EL (cell line): ENCODE measurements at places on chromosomes 12 and 14.

- DNase-seq: peak; percentile 31
Measured at GRCh38 chr12:117587631-117588287, 226.3 kb upstream of the NOS1 start.

- DNase-seq: no peak
Measured at GRCh38 chr12:44294649-44295048, 458.8 kb downstream of the TMEM117 start.

GRCh38 chr12:89382328-89382727 is 30.0 kb upstream of the DUSP6 start:
- DNase-seq: no peak

- no peak for DNase-seq
Measured at GRCh38 chr14:54698501-54698900, 131.6 kb downstream of the SAMD4A start.

GRCh38 chr12:14167005-14167628 is 185.7 kb upstream of the GRIN2B start:
- DNase-seq: peak; percentile 44

DNA sequence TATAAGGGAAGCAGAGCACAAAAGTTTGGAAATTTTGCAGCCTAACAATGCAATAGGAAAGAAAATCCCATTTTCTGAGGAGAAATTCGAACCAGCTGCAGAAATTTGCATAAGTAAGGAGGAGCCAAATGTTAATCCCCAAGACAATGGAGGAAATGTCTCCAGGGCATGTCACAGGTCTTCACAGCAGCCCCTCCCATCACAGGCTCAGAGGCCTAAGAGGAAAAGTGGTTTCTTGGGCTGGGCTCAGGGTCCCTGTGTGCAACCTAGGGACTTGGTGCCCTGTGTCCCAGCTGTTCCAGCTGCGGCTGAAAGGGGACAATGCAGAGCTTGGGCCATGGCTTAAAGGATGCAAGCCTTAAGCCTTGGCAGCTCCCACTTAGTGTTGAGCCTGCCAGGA is 190.0 kb downstream of the MDGA2 start:
- DNase-seq: no peak

- peak; percentile 18 for DNase-seq
Measured at GRCh38 chr12:45377815-45378214, 161.9 kb downstream of the ANO6 start.

- no peak for DNase-seq
Measured at GRCh38 chr12:50620978-50621360, 116.2 kb downstream of the DIP2B start.

DNA sequence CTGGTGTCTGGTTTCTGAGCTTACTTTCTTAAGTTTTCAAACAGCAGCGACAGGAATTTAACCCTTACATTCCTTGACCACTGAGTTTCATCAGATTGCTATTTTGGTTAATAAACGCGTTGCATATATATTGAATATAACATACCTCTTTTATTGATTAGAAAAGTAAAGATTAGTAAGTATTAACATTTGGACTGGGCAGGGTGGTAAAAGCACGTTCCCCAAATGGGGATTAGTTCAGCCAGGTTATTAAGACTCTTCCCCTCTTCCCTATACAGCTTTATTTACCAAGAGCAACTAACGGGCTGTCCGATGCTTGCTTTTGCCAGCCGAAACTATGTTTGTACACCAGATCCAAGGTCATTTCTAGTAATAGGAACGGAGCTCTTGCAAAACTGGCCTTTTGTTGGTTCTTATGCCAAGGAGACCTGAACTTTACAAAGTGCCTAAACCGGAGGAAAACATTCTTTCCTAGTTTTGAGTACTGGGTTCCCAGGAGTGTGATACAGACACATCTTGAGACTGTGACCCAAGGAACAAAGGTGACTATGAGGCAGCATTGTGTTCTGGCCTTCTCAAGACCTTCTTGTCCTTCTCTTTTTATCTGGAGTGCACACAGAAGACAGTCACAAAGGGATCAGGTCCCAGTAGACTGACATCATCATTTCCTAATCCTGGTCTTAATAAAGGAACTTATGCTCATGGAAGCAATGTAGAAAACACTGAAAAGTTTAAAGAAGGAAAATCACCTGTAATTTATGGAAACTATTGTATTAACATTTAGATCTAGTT is 2.6 kb downstream of the GLRX5 start:
- no peak for DNase-seq

DNA sequence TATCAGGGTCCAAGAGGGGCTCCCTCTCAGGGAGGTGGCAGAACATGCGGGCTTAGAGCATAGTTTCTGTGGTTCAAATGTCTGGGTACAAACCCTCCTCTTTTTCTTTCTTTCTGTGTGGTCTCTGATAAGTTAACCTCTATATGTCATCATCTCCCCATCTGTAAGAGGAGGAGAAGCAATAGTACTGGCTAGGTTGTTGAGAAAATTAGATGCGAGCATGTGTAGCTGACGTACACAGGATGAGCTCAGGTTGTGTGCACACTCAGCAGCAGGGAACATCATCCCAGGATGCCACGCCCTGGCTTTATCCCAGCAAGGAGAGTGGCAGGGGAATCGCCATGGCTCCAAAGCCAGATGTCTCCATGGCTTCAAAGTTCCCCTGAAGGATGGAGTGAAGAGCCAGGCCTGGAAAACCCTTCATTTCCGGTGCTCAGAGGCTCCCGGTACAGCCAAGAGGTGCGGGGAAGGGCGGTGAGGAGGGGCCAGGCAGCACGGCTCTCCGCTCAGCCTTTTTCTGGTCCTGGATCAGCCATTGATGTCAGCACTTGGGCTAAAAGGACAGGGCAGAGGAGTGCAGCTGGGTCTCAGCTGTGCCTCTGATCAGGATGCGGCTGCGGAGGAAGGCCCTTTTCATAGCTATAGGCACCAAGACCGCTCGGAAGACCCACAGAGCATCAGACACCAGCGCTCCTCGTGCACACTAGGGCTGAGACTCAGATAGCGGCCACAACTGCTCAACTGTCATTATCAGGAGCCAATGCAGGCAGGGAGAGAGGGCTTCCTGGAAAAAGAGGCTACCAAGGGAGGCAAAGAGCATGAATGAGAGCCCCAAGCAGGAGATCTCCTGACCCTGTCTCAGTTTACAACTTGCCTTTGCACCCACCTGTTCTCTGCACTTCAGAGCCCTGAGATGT is 41.5 kb downstream of the ARL6IP4 start:
- no peak for DNase-seq

- no peak for DNase-seq
Measured at GRCh38 chr14:29446971-29447370, 480.7 kb downstream of the PRKD1 start.

- DNase-seq: peak; percentile 47
Measured at GRCh38 chr12:108371801-108372344, 32.8 kb upstream of the CMKLR1 start.

DNA sequence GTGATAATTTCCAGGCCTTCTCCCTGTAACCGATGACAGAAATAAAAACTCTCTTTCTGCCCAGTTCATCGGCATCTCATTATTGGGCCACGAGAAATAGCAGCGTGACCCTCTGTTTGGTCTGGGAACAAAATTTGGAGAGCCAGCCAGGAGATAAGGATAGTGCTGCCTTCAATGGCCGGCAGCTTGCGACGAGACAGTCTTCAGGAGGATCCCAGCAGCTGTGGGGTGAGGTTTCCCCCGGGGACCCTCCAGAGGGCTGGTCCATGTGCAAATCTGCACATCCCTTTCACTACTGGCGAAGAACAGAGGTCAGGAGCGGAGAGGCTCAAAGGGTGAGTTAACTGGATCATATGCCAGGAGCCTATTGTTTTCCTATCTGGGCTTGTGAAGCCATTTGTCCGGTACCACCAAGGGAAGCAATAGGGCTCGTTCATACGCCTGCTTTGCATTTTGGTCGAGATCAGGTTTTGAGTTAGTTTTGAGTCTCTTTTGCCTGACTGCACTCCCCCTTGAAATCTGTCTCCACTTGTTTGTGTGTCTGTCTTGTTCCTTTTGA is 4.8 kb downstream of the SLC39A2 start:
- DNase-seq: no peak

- DNase-seq: no peak
Measured at GRCh38 chr14:97021571-97022168, 224.5 kb downstream of the VRK1 start.

GRCh38 chr14:76904740-76905569 is 78.7 kb downstream of the LRRC74A start:
- DNase-seq: peak; percentile 100

DNA sequence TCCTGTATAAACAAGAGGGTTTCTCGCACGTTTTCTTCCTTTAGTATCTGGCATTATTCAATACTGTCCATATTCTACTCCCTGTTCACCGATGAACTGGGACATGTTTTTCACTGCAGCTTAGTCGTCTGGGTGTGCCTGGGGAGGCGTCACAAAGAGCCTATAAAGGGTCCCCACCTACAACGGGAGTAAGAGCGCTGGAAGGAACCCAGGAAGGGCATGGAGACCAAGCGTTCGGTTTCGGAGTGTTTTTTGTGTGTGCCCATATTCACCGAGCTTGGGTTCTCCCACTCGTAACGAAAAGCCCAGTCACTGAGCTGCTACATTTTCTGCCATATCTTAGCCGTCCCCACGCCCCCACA is 592 bp upstream of the USP15 start:
- no peak for DNase-seq

DNA sequence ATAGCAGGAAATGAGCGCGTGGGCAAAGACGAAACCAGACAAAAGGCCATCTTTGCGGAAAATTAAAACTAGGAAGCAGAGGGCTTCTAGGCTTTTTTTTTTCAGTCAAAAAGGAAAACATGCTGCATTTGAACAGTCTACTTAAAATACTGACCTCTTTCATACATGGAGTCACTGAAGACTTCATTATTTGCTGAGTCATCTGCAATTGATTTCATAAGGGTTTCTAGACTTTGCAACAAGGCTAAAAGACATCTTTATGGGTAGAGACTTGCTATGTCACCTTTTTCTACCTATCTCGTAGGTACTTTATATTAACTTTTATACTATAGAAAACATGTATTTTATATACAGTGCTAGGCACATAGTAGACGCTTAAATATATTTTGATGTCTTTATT is 238.4 kb downstream of the TMEM132D start:
- no peak for DNase-seq
